NCI-H82 (cell line): ENCODE measurements at places on chromosomes 2 and 18.

- no peak for DNase-seq
Observed at GRCh38 chr2:235078914-235079472, 127.2 kb downstream of the SH3BP4 start.

GRCh38 chr2:54634564-54635511 is 88.6 kb upstream of the EML6 start:
- no peak for DNase-seq

DNA sequence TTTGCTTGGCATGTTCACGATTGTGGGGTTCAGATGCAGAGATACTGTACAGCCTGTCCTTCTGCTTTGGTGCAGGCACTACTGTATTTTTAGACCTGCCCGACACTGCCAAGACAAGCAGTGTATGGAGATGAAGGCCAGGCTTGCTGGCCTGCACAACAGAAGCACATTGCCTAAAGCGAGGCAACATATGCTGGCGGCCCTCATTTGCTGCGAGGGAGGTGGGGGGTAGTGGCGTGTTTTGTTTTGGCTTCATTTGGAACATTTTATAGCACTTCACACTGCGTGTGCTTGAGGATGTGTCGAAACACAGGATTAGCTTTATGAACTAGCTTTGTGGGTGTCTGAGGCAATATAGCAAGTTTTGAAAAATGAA is 27.0 kb downstream of the TMEM182 start:
- DNase-seq: no peak

DNA sequence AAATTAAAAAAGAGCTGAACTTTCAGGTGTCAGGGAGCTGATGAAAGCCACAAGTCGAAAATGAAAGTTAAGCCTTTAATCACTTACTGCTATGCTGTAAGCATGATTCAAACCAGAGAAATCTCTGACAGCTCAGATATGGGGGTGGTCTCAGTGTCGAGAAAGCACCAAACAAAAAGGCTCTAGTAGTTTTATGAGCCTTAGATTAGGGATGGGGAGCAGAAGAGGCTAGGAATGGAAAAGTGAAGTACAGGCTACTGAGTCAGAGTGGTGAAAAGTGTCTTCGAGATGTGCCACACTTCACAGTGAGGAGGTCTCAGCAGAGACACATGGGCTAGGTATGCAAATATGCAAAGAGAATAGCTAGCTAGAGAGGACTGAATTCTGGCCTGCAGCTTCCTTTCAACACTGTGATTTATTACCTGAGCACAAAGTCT is 482.2 kb downstream of the SPAG16 start:
- DNase-seq: peak; percentile 49

GRCh38 chr2:237701033-237701858 is 73.9 kb downstream of the LRRFIP1 start:
- DNase-seq: no peak

- DNase-seq: no peak
Observed at GRCh38 chr18:70349316-70349715, 60.5 kb downstream of the SOCS6 start.

DNA sequence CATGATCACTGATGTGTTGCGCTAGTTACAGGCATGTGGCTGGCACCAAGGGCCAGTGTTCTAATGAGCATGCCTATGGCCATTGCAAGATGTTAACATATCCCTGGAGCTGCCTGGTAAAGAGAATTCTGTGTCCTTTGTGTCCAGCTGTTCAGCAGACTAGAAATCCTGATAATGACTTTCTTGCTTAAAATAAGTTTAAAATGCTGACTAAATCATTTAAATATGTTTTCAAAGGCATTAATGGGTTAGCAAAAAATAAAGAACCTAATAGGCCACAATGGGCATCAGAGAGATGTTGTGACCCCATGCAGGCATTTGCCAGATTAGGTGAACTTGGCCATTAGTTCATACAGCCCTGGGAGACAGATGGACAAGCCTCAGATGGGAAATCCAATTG is 67.5 kb downstream of the GPR39 start:
- DNase-seq: no peak

- DNase-seq: no peak
Observed at GRCh38 chr18:49342690-49343089, 117.8 kb downstream of the DYM start.

- peak; percentile 69 for DNase-seq
Observed at GRCh38 chr2:162221064-162221463, 22.2 kb downstream of the FAP start.

DNA sequence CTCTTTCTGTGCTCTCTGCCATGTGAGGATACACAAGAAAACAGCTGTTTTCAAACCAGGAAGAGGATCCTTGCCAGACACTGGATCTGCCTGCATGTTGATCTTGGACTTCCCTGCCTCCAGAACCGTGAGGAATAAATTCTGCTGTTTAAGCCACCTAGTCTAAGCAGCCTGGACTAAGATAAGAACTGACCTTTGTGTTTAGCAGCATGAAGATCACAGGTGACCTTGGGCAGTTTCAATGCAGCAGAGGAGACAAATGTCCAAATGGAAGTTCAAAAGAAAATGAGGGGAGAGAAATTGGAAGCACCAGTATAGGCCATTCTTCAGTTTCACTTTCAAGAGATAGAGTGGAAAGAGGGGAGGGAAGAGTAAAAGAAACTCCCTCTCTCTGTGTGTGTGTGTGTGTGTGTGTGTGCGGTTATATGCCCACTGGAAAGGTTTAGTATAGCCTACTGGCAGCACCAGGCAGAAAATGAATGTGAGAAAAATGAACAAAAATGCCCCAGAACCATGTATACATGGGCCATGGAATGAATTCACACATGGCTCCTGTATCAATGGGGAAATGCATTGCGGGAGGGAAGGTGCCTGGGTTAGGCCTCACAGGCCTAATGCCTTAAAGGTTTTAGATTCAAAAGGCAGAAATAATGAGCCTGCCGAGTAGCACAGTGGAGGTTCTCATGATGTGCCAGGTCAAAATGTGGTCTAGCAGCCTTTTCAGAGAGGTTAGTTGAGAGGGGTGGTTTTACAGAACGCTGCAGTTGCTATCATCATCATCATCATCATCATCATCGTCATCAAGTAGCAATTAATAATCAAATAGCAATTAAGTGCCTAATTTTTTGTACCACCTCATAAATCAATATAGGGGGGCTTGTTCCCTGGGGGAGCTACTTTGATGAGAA is 1.1 kb upstream of the CERS6 start:
- no peak for DNase-seq

- no peak for DNase-seq
Observed at GRCh38 chr2:194842871-194843270, 814.2 kb upstream of the SLC39A10 start.

DNA sequence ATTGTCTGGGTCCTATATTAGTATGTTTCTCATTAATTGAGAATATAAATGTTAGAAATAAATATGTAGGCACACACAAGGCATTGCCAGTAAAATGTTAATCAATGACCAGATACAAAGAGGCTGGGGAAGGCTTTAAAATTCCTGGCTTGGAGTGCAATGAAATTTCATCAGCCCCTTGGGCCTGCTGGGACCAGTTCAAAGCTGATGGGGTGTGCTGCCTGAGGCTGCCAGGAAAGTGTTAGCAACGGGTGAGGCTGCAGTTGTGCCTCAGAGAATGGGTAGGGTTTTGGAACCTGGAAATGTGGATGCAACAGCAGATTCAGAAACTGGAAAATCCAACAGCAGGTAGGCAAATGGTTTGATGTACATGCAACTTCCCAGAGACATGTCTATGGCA is 68.9 kb downstream of the DIPK1C start:
- no peak for DNase-seq

DNA sequence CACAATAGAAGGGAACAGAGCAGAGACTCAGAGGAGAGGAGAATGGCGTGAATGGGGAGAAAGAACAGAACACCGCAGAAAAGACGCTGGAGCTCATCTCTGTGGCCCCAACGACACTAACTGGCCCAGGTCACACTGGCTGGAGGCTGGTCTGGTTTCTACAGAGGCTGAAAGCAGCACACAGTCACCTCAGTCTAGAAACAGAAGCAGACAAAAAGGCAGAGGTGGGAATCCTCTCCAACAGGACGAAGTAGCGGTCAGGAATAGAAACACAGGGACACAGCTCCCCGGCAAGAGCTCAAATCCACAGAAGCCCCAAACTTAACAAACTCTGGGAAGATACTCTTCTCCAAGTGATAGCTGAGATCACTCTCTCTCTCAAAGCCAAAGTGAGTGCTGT is 9.2 kb downstream of the SLC66A2 start:
- no peak for DNase-seq

- DNase-seq: no peak
Observed at GRCh38 chr2:23283653-23284052, 101.3 kb upstream of the KLHL29 start.

GRCh38 chr18:653512-653911 is 3.9 kb upstream of the TYMS start:
- no peak for DNase-seq

DNA sequence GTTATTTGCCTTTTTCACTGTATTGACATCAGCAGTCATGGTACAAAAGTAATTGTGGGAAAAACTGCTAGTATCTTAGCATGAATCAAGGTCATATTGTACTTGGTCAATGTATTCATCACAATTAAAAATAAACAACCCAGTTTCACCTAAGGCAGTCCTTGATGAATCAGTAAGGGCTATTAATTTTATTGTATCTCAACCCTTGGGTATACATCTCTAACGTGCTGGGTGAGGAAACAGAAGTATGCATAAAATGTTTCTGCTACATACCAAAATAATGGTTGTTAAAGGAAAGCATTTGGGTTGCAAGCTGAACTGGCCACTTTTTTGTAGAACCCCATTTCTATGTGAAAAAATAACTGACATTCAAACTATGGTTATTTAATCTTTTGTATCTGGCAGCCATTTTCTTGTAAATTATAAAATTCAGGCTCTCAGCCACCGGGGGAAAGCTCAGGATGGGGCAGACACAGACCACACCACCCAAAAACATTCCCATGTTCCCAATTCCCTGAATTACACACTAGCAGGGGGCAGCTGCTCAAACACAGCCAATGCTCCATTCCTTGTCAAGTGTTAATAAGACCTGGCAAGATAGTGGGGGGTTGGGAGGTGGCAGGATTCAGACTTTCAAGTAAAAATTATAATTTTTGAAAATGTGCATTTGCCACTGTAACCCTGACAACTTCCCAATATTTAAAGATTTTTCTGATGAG is 49.3 kb downstream of the OLA1 start:
- no peak for DNase-seq
